ENCODE measurements at places on chromosomes 4 and X.

DNA sequence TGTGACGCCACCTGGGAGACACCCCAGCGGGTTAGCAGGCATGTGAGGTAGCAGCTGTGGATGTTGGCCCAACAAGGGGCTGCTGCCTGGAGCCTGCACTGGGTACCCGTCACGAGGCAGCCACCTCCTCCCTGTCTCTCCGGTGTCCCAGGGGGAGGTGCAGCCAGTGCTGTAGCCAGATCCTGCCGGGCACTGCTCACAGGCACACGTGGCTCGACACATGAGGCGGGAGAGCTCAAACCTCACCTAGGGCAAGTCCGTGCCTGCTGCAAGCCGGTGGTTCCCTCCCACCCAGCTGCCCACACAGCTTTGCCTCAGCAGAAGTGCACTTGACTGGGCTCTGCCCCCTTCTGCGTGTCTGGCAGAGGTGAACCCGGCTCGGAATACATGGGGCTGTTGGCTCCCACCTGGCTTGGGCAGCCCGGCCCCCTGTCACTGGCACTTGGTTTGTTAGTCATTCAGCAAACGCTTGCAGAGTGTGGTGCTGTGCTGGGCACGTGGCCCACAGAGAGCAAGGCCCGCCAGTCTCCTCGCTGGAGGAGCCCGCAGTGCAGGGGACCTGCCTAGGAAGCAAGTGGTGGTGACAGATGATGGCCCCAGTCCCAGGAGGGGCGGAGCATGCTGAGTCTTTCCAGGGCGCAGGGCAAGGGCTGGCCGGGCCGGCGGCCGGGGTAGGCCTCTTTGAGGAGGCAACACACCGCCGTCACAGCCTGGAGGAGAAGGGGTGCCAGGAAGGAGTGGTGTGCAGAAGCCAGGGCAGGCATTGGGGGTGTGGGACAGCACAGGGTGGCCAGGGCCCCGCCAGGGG lies 10.1 kb upstream of the SH3TC1 start:
- DNase-seq: no peak

- peak; percentile 48 for DNase-seq
Observed at GRCh38 chrX:149512225-149512885, 7.2 kb upstream of the IDS start.

DNA sequence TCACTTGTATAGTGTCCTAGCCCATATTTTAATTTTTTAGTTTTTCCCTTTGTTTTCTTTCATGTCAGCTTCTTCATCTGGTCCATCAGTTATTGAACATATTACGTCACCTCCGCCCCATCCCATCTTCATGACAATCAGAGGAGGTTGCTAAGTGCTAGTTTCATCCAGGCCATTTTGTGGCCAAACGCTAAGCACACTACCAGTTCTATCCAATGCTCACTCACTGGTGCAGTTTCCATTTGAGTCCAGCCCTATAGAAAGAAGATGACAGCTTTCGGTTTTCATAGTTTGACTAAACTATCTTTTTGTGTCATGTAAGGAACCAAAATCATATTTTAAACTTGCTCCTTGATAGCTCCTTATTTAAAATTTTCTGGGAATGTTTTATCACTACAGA lies 304.2 kb downstream of the TENM3 start:
- no peak for DNase-seq

DNA sequence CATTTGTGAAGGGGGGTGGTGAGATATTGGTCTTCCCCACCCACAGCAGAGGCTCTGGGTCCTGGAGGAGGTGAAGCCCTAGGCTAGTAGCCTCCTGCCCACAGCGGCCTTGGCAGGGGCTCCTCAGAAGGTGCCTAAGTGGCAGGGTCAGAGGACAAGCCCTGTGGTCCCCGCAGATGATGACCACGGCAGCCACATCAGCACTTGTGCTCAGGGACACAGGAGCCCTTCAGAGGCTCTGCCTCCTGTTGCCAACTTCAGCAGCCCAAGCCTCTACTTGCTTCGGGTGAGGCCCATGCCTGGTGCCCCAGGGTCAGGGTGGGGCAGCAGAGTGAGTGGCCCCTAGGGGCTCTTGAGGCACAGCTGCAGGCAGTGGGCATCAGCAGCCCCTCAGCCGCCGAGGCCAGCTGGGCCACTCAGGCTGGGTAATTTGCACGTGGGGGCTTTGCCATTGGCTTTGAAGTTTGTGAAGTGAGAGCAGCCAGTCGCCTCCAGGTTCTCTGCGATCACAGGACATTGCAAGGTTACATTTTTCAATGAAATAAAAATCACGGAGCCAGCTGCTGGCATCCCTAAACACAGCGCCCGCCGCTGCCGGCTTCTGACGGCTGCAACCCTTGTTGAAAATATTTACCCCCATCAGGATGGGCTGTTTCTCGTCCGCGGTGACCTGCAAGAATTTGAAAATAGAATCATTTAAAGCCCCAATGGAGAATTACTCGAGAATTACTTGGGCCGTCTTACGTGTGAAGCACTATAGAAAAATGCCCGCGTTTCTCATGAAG lies 108.5 kb downstream of the HMX1 start:
- DNase-seq: no peak

GRCh38 chr4:134024251-134024650 lies 177.3 kb downstream of the PABPC4L start:
- no peak for DNase-seq

DNA sequence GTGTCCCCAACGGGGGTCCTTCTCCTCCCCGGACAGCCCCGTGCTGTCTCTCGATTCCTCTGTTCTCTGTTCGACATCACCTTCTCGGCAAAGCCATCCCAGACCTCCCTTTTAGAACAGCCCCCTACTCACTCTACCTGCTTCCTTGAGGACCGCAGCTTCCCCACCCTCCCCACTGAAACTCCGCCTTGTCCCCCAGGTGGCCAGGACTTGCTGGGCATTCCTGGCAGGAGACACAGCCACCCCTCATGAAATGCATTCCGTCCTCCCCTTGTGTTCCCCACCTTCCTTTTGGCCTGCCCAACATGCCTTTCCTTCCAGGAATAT lies 34.8 kb upstream of the GPR78 start:
- no peak for DNase-seq

GRCh38 chrX:115330498-115331168 lies 41.1 kb downstream of the LUZP4 start:
- no peak for DNase-seq

DNA sequence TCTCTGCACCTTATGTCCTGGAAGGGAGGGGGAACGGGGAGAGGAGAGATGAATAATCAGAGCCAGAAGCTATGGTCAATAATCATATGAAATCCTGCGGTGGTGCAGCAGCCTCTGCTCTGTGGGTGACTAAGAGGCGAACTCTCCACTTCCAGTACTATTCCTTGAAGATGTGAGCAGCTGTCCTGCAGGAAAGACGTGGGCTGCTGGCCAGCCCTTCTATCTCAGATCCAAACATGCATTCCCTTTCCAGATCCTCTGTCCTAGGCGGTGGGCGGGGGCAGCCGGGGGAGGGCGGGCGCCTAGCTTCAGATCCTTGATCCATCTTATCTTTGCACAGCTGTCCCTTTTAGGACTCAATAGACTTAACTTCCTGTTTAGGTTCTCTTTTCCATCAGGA lies 34.5 kb downstream of the SPINK2 start:
- no peak for DNase-seq

- no peak for DNase-seq
Observed at GRCh38 chr4:42281324-42282020, 115.8 kb upstream of the SHISA3 start.

DNA sequence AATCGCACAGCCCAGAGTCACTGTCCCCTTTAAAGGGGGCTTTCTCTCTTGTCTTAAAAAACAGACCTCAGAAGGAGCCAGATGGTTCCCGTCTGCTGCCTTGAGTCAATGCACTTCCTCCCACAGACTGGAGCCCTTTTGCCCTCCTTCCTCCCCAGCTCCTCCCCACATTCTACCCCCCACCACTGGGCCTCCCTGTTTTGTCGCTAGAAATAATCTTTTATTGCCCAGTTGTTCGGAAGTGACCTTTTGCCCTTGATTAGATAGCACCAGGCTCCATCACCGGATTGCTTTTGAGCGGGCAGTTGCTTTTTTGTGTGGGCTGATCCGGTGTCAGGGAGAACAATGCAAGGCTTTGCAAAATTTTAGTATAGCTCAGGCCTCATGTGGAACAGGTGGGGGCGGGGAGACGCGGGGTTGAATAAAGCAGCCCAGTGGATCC lies 47.7 kb downstream of the SPRY1 start:
- DNase-seq: peak; percentile 28

DNA sequence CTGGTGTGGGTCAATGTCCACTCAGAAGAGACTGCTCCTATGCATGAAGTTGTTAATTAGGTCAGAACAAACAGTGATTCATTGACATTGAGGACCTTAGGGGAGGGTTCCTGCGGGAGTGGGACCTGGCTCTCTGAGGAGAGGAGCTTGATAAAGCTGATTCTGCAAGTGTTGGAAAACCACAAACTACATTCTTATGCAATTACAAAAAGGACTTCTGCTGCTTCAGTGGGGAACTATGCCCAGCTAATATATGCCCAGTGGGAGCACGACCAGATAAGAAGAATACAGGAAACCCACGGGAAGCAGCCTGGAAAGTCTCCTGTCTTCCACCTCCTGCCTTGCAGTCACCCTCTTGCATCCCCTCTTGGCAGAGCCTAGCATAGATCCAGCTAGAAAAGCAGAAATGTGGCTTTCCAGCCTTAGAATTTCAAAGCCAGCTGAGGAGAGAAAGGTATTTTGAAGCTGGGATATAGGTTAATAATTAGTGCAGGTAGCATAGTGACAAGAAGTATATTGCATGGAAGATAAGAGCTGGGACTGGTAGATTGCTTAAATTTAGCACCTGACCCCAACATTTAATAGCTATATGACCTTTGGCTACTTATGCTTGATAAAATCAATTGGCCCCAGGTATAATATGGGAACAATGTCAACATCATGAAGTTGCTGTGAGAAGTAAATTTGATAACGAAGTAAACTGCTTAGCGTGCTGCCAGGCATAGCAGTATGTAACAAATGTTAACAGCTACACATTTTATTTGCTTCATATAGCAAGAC lies 34.9 kb upstream of the UGT8 start:
- no peak for DNase-seq

DNA sequence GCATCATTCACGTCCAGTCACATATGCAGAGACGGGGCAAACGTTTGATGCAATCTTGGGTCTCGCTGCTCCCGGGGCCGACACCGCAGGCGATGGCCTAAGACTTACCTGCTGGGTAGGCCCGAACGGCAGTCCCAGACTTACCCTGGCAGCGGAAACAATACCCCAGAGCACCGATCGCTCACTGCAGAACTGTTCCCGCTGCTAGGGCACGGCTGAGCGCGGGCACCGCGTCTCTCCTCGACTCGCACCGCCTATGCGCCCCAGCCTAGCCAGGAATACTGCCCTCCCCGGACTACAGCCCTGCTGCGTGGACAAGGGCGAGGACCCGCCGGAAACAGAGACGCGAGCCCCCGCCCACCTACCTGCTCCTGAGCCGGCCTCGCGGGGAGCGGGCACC lies 86.2 kb downstream of the HPRT1 start:
- DNase-seq: no peak

GRCh38 chr4:22515888-22516541 lies at the start of gene ADGRA3:
ADGRA3 (minus strand) TSS chr4:22516066; CDS start chr4:22515784, 282 bp downstream.
- DNase-seq: peak; percentile 69

DNA sequence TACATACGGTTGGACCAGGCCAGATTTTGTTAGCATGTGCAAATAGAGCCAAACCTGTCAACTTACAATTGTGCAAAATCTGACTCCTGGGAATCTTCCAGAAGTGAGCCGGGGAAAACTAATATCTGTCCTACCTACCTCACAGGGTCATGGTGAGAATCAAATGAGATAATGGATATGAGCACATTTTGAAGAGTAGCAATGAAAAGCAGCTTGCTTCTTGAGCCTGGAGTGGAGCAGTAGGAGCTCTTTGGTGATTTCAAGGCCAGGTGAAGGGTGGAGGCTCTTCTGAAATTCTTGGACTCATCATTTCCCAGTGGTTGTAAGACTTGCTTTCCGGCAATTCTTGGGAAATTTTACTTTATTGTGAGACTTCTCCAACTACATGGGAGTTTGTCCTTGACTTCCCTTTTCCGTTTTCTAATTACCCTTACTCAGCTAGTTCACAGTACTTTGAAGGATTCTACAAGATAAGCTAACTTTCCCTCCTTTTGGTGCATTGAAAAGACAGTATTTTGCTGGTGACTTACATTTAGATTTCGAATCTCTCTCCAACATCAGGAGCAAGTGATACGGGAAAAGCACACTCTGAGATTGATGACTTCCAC lies 12.2 kb downstream of the PLAC1 start:
- DNase-seq: no peak

- peak; percentile 71 for DNase-seq
Observed at GRCh38 chrX:129932016-129932820, 26.3 kb downstream of the UTP14A start.

DNA sequence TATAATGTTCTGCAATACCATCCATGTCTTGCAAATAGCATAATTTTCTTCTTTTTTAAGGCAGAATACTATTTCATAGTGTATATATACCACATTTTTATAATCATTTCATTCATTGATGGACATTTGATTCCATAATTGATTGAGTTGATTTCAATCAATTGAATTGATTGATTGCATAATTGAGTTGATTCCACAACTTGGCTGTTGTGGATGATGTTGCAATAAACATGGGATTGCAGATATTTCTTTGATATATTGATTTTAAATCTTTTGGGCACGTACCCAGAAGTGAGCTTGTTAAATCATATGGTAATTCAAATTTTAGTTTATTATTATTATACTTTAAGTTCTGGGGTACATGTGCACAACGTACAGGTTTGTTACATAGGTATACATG lies 232.8 kb downstream of the GALNTL6 start:
- no peak for DNase-seq

- no peak for DNase-seq
Observed at GRCh38 chr4:7367406-7367805, 67.3 kb downstream of the PSAPL1 start.

- DNase-seq: no peak
Observed at GRCh38 chrX:102658556-102658955, 7.3 kb downstream of the GPRASP1 start.

GRCh38 chr4:108804648-108805273 lies 41.9 kb upstream of the ETNPPL start:
- DNase-seq: no peak

GRCh38 chrX:4588466-4588865 lies 875.0 kb upstream of the PRKX start:
- DNase-seq: no peak
